ENCODE measurements at places on chromosomes 6 and 20. TPM values are rescaled to one million over a fixed set of nuclear protein-coding genes. Genes with fewer than 3 reads are reported as not detected.

- DNase-seq, result no peak
These were observed 62.2 kb downstream of the LRFN2 start for GRCh38 chr6:40524797-40525585.

DNA sequence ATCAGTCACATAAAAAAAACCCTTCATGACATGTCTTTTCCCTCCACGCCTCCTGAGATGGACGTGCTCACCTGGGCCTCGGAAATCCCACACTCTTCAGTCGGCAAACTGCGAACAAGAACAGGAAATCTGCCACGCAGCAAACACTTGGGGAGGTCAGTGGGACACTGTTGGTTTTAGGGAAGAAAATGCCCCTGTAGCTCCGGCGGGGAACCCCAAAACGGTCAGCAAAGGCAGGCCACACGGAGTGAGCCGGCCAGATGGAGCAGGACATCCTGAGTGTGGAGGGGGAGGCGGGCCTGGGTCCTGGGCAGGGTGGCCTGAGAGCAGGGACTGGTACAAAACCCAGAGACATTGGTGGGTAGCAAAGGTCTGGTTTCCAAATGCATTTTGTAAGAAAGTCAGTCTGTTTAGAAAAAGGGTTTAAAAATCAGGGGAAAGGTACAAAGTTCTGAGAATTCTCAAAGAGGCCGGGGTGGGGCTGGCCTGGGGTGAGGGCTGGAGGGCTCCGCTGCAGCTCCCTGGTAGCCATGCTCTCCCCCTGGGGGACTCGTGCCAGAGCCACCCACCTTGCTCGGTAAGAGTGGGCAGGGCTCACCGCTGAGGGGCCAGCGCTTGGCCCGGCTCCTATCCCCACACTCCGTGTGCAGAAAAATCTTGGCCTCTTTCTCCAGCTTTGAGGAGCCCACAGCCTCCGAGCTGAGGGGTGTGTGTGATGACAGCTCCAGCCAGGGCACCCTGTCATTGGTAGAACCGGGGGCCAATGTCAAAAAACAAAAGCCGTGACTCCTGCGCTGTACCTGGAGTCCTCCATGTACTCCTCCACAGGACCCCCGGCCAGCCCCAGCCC lies 5.2 kb downstream of the SLC2A4RG start:
- no peak for DNase-seq

- no peak for DNase-seq
These were observed 8.7 kb upstream of the TNFRSF21 start for GRCh38 chr6:47318236-47318989.

- DNase-seq, result no peak
These were observed 7.5 kb downstream of the APMAP start for GRCh38 chr20:24984961-24985640.

- no peak for DNase-seq
These were observed 10.7 kb downstream of the DLL1 start for GRCh38 chr6:170279977-170280688.

DNA sequence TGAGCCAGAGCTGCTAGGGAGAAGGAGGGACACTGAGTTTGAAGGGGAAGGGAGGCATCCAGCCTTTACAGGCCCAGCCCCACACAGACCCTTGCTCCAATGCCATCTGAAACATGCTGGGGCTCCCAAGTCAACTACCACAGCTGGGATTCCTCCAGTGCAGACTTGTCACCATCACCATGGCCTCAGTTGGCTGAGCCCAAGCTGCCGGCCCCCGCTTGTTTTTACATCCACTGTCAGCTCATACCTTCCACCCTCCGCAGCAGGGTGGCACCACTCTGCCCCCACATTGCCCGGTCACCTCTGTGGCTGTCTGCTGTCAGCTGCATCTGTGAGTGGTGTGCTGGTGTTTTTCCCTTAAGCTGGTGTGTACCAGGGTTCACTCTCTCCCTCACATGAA lies 26.1 kb downstream of the GFOD1 start:
- peak; percentile 35 for DNase-seq

DNA sequence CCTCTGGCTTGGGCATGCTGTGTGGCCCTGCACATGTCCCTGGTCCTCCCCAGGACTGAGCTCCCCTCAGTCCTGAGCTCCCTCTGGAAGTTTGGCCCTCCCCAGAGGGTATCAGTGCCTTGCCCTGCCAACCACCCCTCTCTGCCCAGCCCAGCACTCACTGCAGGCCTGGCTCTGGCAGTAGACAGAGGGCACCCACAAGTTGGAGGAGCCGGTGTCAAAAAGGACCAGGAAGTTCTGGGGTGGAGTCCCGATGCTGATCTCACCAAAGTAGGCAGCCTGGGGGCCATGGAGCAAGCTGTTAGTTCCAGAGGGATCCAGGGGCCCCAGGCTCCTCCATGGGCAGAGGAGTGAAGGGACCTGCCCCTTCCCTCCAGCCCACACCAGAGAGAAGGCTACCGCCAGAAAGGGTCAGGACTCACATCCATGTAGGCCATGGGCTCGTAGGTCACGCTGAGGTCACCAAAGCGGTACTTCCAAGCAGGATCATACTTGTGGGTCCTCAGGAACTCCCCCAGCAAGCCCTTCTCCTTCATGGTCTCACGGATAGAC lies 2.9 kb downstream of the PGC start:
- DNase-seq, result no peak

- DNase-seq, result no peak
These were observed 12.0 kb downstream of the LRP11 start for GRCh38 chr6:149852180-149852579.

DNA sequence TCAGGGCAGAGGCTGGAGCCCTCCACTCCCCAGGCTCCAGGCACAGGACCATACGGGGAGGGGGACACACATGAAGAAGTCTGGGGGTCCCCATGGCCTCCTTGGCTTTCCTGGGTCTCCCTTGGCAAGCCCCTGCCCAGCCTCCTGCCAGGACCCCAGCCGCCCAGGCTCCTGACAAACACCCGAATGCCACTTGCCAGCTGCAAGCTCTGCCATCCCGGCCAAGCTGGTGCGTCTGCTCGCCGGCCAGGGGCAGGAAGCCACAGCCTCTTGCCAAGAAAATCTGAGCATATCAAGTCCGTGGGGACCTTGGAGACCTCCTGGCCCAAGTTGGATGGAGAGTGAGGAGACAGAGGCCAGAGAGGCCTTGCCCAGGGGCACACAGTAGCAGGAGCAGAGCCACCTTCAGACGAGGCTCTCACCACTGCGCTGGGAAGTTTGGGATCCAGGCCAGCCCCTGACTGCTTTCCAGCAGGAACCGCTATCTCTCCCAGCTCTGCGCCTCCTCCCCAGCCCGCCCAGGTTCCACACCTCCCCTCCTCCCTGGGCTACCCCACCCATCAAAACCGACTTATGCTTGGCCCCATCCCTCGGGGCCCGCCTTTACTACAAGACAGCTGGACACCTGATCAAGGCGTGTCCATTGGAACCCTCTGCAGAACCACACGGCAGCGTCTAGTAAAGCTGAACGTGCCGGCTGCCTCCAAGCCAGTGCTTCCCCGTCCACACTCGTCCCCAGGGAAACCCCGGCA lies 80.2 kb downstream of the GRM4 start:
- DNase-seq, result no peak

GRCh38 chr6:142331601-142332000 lies 29.8 kb downstream of the ADGRG6 start:
- no peak for DNase-seq

DNA sequence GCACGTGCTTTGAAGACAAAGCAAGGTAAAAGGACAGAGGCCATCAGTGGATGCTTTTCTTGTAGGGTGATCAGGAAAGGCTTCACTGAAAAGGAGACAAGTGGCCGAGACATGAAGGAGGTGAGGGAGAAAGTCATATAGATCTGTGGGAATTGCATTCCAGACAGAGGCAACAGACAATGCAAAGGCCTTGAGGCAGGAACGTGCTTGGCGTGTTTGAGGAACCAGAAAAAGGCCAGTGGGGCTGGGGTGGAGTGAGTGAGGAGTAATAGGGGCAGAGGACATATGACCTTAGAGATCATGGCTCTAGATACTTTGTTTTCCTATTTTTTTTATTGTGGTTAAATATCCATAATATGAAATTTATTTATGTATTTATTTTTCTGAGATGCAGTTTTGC lies 10.5 kb upstream of the SALL4 start:
- no peak for DNase-seq

GRCh38 chr20:53578492-53579222 lies 15.0 kb downstream of the ZNF217 start:
- peak; percentile 86 for DNase-seq

DNA sequence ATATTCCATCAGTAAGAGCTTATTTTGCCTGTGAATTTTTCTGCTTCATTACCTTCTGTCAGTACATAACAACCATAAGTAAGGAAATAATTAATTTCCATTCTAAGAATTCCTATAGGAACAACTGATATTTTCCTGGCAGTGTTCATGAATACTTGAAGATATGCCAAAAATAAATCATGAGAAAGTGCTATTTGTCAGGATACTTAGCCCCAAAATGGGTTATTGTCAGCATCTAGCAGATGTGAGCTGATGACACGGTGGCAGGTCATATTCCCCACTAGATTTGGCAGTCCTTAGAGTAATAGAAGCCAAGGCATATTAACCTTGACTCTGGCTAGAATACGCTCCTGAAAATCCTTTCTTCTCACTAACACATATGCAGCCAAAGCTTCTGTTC lies 43.2 kb upstream of the CRISP1 start:
- no peak for DNase-seq

DNA sequence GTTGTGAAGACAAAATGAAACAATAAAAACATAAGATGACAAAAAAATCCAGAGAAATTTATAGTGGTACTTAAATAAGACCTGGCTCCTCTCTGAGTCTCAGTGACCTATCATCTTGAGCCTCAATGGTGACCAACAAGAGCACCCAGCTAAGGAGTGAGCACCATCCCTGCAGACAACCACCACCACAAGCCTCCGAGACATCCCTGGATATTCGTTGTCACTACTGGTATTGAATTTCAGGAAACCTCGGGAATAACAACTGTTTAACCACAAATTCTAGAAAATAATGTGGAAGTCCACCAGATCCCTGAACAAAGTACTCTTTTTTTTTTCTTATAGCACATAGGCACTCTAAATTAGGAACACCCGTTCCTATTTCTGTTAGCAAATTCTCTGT lies 32.2 kb upstream of the ADGRF5 start:
- DNase-seq, result no peak

GRCh38 chr6:82910820-82911219 lies 154.8 kb downstream of the UBE3D start:
- DNase-seq, result no peak

DNA sequence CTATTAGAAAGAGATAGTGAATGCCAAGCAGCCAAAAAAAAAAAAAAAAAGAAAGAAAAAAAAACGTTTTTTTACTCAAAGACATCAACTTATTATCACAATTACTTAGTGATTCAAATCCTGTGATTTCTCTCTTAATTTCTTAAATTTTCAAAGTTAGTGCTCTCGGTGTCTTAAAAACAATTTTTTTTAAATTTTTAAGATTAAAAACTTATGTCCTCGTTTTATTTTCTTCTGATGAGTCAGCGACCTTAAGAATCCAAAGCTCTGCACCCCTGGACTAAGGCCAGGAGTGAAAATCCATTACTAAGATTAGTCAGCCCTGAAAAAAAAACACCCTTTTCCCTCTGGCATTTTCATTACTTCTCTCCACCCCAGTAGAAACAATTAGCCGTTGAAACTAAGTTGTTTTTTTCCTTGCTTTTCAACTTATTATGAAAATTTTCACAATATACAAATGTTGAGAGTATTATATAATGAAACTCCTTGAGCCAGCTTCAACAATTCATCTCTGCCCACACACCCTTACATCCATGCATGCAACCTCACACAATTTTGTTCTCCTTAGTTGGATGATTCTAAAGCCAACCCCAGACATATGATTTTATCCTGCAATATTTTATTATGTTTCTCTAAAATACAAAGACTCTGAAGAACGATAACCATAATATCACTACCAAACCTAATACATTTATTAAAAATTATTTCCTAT lies 85.6 kb upstream of the CARMIL1 start:
- DNase-seq, result no peak

DNA sequence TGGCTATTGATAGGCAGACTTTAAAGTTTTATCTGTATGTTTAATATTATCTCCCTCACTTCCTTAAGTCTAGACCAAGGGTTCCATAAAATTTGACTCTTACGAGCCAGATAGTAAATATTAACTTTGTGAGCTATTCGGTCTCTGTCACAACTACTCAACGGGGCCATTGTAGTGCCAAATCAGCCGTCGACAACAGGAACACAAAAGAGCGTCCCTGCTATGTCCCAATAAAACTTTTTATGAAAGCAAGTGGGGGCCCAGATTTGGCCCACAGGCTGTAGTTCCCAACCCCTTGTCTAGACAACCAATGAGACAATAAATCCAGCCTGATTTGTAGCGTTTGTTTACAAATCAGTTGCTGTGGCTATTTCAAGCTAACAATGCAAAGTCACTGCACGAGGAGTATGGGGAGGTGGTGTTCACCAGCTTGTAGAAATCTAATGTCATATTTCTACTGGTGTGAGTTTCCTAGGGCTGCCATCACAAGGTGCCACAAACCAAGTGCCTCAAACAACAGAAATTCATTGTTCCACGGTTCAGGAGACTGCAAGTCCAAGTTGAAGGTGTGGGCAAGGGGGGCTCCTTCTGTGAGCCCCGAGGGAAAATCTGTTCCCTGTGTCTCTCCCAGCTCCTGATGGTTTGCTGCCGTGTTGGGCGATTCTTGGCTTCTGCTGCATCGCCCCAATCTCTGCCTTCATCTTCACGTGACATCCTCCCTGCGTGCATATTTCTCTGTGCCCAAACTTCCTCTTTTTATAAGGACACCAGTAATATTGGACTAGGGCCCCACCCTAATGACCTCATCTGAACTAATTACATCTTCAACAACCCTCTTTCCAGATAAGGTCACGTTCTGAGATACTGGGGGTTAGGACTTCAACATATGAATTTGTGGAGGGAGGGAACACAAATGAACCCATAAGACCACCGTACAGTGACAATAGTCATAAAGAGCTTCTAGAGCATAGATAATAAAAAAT lies 356.0 kb upstream of the JARID2 start:
- DNase-seq, result no peak

DNA sequence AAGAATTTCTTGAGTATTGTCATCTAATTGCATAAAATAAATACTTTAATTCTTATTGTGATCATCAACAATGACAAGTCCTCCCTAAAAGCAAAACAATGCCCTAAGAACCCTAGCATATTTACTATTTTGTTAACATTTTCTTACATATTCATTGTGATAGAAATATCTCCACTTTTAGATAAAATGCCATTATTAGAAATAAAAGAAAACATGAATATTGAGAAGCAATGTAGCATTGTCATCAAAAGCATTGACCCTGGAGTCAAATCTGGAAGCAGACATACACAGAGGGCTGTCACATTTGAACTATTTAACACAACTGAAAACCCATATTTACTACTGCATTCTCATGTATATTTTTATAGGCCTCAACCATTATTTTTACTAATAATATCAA lies 257.7 kb downstream of the SYNE1 start:
- no peak for DNase-seq

GRCh38 chr20:59182401-59183044 lies 18.9 kb downstream of the ZNF831 start:
- no peak for DNase-seq

The BTN1A1 gene
- polyA plus RNA-seq, result 0.31 TPM

The CAGE1 gene
- polyA plus RNA-seq, result 0.20 TPM

The ZC2HC1B gene
- not detected for polyA plus RNA-seq

The TP53TG5 gene
- polyA plus RNA-seq, result 0.94 TPM

The CST3 gene
- 141 TPM for polyA plus RNA-seq
